ENCODE measurements at places on chromosomes 13 and 19. TPM values are rescaled to one million over a fixed set of nuclear protein-coding genes. Genes with fewer than 3 reads are reported as not detected.

CERS1 gene
- not detected for total RNA-seq

ALKBH6 gene
- 124 TPM for total RNA-seq

SHKBP1 gene
- total RNA-seq, result 128 TPM

ZNF729 gene
- total RNA-seq, result not detected

C19orf18 gene
- not detected for total RNA-seq

DAND5 gene
- not detected for total RNA-seq

DNA sequence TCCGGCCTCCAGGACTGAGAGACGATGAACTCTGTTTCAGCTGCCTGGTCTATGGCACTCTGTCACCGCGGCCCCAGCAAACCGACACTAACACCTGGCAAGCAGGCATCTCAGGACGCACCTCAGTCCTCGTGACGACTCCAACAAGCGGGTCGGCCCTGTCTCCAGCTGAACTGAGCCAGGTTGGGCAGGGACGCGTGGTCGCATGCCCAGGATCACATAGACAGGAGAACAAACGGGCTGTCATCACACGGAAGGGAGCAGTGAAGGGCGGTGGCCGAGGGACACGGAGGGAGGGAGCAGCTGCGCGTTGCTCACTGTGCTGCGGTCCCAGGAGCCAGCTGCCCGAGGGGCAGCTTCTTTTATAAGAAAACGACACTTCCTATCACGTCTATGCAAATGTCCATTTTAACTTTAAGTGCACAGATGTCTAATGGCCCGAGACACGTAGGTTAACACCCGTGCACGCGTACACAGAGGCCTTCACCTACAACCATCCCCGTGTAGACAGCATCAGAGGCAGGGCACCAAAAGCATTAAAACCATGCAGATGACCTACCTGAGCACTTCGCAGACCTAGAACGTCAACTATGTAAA is 8.9 kb downstream of the SGTA start:
- no peak for DNase-seq

DNA sequence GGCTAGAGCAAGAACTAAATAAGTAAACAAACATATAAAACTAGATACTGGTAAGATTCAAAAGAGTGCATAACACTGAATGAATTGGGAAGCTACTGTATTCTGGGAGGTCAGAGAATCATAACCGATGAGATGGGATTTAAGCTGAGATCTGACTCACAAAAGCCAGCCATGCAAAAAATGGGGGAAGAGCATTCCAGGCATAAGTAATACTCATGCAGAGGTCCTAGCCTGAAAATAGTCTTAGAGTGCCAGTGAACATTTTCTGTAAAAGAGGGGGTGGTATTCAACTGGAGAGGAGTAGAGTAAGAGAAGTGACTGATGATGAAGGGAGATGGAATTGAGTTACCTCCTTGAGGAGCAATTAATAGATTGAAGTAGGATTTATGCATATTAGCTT is 872.0 kb upstream of the GPC6 start:
- no peak for DNase-seq

DNA sequence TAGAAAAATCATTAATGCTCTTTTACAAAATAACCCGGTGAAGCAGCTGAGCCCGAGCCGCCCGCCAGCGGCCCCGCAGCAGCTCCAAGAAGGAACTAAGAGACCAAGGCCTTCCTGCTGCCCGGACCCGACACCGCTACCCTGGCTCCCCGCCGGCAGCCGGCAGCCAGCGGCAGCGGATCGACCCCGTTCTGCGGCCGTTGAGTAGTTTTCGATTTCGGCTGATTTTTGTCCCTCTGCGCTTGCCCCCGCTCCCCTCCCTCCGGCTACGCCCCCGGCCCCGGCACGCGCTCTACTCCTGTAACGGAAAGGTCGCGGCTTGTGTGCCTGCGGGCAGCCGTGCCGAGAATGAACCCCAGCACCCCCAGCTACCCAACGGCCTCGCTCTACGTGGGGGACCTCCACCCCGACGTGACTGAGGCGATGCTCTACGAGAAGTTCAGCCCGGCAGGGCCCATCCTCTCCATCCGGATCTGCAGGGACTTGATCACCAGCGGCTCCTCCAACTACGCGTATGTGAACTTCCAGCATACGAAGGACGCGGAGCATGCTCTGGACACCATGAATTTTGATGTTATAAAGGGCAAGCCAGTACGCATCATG is at the start of gene PABPC3:
Gene PABPC3, plus strand, starts transcription at position 286 of the 603 bp plus-strand sequence. Its CDS starts 63 bp downstream, at position 349.
- no peak for DNase-seq

- DNase-seq, result no peak
Measured at GRCh38 chr19:40663695-40664692, 26.5 kb downstream of the NUMBL start.

DNA sequence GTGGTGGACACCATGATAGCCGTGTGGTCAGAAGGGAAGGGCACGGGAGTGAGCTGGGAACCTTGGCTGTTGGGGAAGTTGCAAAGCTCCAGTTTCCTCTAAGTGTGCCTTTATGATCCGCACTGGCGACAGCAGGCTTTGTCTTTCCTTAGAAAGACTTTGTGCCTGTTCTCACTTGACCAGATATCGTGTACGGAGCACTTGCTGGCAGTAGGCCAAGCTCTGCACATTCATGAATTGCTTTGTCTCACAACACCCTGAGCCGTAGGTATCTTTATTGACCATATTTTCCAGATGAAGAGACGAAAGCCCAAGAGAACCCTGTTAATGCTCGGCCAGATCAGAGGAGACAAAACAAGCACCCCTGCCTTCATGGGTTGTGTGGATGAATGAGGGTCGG is 15.1 kb downstream of the CUL4A start:
- DNase-seq, result no peak

DNA sequence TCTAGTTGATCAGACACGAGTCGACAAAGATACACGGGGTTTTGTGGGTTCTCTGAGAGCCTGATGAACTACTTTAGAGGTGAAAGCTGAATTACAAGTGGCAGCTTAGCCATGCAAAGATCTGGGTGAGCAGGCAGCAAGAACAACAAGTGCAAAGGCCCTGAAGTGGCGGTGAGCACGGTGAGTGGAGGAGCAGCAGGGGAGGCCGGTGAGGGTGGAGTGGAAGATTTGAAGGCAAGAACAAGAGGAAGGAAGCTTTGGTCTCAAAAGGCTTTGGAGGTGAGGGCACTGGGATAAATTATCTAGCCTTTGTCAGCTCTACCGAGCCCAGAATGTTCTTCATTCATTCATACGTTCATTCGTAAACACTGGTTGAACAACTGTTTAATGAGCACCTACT is 1.4 kb downstream of the ZNF865 start:
- no peak for DNase-seq

GRCh38 chr19:50750010-50750409 is 20.3 kb upstream of the GPR32 start:
- no peak for DNase-seq

DNA sequence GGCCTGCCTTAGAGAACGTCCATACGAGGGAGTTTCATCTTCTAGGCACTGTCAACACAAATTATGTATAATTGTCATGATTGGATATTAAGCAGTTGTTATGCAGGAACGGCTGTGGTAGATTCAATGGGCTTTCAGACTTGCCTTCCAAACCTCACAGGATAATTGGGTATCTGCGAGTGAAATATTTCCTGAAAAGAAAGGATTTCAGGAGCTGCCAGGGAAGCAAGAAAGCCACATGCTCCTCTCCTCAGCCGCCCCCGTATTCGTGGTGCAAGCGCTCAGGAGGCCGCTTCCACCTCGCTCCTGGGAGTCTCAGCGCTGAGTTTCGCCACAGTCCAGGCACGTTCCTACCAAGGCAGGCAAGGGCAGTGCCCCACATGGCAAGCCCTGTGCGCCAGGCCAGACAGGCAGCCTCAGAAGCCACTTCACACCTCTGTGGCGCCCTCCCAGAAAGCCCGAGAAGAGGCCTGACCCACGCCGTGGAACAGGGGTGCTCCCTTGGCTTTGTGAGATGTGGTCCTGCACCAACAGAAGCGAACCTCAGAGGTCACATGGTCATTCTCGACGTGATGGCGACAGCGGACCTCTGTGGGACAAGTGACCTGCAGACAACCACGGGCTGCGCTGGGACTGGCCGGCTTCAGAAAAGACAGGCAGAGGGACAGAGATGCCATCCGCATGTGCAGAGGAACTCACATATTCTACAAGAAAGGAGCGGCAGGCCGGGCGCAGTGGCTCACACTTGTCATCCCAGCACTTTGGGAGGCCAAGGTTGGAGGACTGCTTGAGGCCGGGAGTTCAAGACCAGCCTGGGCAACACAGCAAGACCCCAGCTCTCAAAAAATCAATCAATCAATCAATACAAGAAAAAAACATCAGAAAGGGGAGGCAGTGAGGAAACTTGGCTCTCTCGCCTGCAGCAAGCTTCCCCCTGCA is 41.4 kb downstream of the CEBPG start:
- DNase-seq, result no peak

DNA sequence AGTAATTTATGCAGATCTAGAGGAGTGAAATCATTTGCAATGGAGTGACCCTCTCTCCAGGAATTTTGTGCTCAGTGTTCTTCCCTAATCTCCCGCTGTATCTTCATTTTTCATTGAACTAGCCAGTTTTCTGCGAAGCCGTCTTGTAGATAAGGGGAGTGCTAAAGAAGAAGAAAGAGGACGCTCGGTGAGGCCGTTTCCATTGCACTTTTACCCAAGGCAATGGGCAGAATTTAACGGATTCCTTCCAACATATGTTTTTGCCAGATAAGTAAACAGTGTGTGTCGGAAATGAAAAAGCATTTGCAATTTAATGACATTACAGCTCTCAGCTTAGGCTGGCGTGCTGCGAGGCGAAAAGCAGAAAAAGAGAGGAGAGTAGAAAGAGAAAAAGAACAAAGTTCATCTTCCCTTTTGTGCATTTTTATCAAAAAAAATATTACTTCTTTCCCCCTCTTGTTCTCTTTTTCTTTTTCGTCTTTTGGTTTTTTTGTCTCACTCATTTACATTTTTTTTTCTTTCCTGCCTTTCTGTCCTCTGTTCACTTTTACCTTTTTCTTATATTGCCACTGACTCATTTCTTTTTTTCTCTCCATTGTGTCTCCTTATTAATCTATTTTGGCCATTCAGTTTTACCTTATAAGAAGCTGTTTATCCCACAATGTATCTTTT is 49.9 kb downstream of the SOX21 start:
- no peak for DNase-seq

DNA sequence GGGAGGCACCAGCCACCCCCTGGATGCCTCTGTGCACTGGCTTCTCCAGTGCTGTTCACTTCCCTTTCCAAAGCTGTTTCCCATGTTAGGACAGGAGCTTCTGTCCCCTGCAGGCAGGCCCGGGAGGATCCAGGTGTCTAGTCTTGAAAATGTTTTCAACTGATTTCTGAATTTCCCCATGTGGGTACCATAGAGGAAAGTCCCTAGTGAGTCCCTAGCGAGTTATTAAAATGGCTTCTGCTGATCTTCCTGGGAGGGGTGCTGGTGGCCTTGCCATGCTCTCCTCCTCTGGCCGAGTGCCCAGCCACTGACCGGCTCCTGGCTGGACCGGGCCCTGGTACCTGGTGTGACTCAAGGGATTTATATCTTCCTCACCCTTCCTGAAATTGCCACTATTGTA is 5.2 kb upstream of the ANKRD10 start:
- no peak for DNase-seq

DNA sequence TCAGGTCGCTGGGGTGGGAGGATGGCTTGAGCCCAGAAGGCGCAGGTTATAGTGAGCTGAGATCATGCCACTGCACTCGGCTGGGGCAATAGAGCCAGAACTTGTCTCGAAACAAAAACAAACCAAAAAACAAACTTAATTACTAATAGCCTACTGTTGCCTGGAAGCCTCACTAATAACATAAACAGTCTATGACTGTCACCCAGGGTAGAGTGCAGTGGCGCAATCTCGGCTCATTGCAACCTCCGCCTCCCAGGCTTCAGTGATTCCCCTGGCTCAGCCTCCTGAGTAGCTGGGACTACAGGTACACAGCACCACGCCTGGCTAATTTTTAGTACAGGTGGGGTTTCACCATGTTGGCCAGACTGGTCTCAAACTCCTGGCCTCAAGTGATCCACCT is 18.0 kb downstream of the CATSPERD start:
- DNase-seq, result peak; percentile 9

DNA sequence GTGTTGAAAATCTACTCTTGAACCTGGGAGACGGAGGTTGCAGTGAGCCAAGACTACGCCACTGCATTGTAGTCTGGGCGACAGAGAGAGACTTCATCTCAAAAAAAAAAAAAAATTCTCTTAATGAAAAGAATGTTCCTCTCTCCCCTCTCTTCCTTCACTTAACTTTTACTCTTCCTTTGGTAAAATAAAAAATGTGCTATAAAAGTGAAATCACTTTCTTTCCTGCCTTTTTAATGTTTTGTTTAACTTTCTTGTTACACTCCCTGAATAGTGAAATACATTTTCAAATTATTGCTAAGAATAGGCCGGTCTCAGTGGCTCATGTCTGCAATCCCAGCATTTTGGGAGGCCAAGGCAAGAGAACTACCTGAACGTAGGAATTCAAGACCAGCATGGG is 86.5 kb downstream of the DACH1 start:
- DNase-seq, result no peak

DNA sequence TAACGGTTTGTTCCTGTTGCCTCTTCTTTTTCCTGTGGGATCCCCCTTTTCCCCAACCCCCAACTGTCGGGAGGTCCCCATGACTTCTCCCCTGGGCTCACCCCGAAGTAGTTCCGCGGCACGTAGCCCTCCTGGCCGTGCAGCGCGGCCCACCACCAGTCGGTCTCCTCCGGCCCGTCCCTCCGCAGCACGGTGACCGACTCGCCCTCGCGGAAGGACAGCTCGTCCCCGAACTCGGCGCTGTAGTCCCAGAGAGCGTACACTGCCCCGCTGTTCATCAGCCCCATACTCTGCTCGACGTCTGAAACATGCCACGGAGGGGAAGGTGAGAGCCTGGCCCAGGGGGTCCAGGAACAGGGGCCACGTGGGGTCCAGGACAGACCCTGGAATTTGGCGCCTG is 12.1 kb upstream of the ERCC2 start:
- no peak for DNase-seq

GRCh38 chr13:33994198-33994597 is 176.2 kb downstream of the RFC3 start:
- no peak for DNase-seq

DNA sequence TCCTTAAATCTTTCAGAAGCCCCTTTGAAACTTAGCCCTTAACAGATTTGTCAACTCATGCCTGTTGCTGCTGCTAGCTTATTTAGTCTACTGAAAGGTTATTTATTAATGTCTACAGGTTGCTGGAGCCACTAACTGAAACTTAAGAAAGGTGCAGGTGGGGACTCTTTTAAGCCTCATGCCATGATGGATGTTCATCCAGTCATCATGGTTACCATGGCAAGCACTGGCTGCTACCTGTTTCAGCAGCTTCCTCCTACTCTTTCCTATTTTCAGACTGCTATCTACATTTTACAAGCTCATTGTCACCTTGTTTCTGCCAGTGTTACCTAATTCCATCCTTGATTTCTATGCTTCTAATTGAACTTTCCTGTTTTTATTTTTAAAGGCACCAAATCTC is 27.1 kb downstream of the DGKH start:
- DNase-seq, result no peak

DNA sequence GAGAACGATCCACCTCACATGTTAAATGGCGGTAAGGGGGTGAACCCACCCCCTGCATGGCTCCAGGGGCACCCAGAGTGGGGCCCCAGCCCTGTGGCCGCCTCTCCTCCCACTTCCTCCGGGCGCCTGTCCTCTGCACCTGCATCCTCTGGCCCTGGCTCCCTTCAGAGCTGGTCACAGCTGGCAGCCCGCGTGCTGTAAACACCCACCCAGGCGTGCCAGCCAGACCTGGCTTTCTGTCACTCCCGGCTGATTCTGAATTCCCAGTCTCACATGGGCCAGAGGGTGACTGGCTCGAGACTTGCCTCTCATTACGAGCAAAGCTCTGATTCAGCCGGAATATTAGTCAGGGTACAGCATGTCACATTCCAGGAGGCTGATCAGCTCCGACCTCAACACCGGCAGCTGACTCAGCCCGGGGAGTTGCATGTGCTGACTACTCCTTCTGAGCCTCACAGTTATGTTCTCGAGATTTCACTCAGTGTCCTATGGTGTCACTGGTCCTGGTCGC is 75.1 kb downstream of the GNG7 start:
- DNase-seq, result peak; percentile 26

All from HT-29 (cell line).